ENCODE measurements at places on chromosomes 5 and 9.

- DNase-seq, result no peak
Observed at GRCh38 chr5:37184748-37185364, 64.3 kb downstream of the CPLANE1 start.

GRCh38 chr5:64768358-64769312 lies at the start of the genes CWC27 and SREK1IP1:
TSS of gene CWC27 (plus strand) at chr5:64768930. CDS start at chr5:64769147, 217 bp downstream.
TSS of gene SREK1IP1 (minus strand) at chr5:64768691. CDS start at chr5:64768517, 174 bp downstream.
- peak; percentile 61 for DNase-seq

- no peak for DNase-seq
Observed at GRCh38 chr5:39024884-39025283, 49.3 kb downstream of the RICTOR start.

- no peak for DNase-seq
Observed at GRCh38 chr9:101902051-101902450, 163.6 kb upstream of the GRIN3A start.

- DNase-seq, result no peak
Observed at GRCh38 chr5:104299998-104300706, 737.6 kb upstream of the NUDT12 start.

GRCh38 chr5:172748341-172748843 lies 22.6 kb downstream of the DUSP1 start:
- no peak for DNase-seq

GRCh38 chr5:72691751-72692150 lies 124.7 kb upstream of the TNPO1 start:
- no peak for DNase-seq

- no peak for DNase-seq
Observed at GRCh38 chr5:152358861-152359568, 46.1 kb downstream of the NMUR2 start.
